ENCODE measurements at places on chromosomes 13 and 19.

GRCh38 chr19:13022111-13022858, 27.0 kb downstream of the NFIX start:
- DNase-seq, result no peak

- DNase-seq, result no peak
These were observed 45.9 kb downstream of the SUGP2 start for GRCh38 chr19:18987456-18987855.

GRCh38 chr13:30257468-30258099, 49.8 kb downstream of the KATNAL1 start:
- DNase-seq, result no peak

- no peak for DNase-seq
These were observed 13.4 kb downstream of the CEACAM21 start for GRCh38 chr19:41589371-41589770.

GRCh38 chr13:39347926-39348901, 254.8 kb downstream of the LHFPL6 start:
- no peak for DNase-seq

DNA sequence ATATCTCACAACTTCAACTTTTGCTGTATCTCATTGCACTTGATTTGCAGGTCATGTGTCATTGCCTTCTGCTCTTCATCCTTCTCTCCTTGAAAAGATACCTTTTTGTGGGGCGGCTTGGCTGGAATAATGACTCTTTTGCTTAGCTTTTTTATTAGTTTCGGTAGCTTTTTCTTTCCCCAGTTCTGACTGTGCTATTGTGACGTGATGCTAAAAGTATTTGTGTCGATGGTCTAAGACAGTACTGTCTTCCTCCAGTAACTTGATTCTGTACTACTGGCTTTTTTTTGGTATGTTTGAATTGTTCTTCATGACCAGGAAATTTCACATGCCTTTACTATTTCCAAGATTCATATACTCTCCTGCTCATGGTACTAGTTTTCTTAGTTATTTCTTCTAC, 63.1 kb downstream of the SLITRK1 start:
- no peak for DNase-seq

GRCh38 chr19:58498316-58499020, 13.3 kb downstream of the SLC27A5 start:
- DNase-seq, result no peak

GRCh38 chr19:47065242-47065641, 16.8 kb upstream of the TMEM160 start:
- DNase-seq, result no peak

GRCh38 chr19:51293571-51294210, 17.8 kb upstream of the IGLON5 start:
- DNase-seq, result no peak

GRCh38 chr19:56670961-56671612, 470 bp downstream of the ZNF835 start:
- no peak for DNase-seq

DNA sequence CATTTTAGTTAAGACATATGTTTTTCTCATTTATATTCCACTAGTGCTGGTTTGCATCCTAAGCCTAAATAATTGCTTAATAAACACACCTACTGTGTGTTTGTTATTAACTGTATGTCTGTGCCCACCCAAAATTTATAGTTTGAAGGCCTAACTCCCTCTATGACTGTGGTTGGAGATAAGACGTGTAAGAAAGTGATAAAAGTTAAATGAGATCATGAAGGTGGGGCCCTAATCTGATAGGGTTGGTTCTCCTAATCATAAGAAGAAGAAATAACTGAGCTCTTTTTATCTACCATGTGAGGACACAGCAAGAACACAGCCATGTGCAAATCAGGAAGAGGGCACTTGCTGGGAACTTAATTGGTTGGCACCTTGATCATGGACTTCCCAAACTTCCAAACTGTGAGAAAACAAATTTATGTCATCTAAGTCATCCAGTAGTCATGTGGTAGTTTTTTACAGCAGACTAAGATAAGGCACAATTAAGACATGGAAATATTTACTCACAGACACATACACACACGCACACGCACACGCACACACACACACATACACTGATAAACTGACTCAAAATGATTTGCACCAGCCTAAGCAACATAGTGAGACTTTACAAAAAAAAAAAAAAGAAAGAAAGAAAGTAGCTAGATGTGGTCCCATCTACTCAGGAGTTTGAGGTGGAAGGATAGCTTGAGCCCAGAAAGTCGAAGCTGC, 662.1 kb downstream of the PCDH9 start:
- no peak for DNase-seq
